ENCODE measurements at places on chromosomes 7 and 10. TPM values are rescaled to one million over a fixed set of nuclear protein-coding genes. Genes with fewer than 3 reads are reported as not detected.

CYP26C1 gene
- 0.11 TPM for total RNA-seq

FOXP2 gene
- 0.17 TPM for total RNA-seq

NAT16 gene
- total RNA-seq, result 0.62 TPM

TWNK gene
- 28.2 TPM for total RNA-seq

POLR1F gene
- 19.2 TPM for total RNA-seq

AGR2 gene
- 1.6 TPM for total RNA-seq

GJD4 gene
- not detected for total RNA-seq

MEOX2 gene
- total RNA-seq, result 0.07 TPM

MET gene
- total RNA-seq, result 9.4 TPM

UPK3BL2 gene
- 10.5 TPM for total RNA-seq

CPA2 gene
- total RNA-seq, result 0.90 TPM

MLXIPL gene
- total RNA-seq, result 23.8 TPM

SPAM1 gene
- not detected for total RNA-seq

OR6B1 gene
- not detected for total RNA-seq

FBXW4 gene
- total RNA-seq, result 47.9 TPM

ADCK2 gene
- 12.0 TPM for total RNA-seq

Measured in WTC11 (cell line).